NAMALWA (cell line): ENCODE measurements at places on chromosomes 13 and 19.

DNA sequence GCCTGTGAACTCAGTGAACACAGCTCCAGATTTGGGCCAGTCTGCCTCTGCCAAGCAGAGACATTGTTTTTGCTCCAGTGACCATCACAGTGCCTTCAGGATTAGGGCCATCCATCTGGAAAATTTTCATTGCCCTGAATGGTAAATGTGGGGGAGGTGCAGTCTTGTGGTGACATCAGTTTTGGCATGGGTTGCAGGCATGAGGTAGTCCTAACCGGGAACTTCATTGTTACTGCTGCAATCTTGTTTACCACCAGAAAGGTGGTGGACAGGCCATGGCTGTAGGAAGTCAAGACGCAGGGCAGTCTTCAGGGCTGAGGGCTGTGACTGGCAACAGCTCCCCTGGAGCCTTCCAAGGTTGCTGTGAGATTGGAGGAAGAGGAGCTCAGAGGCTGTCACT, 55.2 kb downstream of the SPATA13 start:
- no peak for DNase-seq

DNA sequence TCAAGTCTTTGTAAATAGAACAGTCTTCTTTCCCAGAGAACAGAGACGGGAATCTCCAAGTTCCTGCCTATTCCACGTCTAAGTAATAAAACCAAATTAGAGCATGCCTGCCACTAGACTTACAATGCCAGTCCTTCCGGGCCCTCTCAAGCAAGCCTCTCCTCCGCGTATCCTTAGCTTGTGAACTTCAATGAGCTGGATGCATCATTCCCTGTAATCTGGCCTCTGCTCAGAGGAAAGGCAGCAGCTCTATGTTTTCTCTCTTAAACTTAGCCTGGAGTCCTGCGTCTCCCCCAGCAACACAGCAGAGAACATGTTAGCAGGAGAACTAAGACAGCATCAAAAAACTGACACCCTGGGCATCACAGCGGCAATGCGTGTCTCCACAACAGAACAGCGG, 8.2 kb downstream of the NALCN start:
- DNase-seq: no peak

DNA sequence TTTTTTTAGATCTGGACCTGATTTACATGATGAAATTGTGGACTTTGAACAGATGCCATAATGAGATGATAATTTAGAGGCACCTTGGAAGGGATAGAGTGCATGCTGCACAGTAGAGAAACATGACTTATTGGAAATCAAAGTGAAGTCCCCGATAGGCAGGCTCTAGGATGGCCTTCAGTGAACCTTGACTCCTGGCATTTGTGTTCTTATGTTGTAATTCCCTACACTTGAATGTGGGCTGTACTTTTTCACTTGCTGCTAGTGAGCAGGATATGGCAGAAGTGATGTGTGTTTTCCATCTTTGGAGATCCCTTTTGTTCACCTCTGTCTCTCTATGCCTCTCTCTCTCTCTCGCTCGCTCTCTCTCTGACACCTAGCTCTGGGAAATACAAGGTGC, 1614.6 kb downstream of the PCDH9 start:
- no peak for DNase-seq

- no peak for DNase-seq
Observed at GRCh38 chr19:53140351-53140750, 7.6 kb upstream of the ZNF415 start.

DNA sequence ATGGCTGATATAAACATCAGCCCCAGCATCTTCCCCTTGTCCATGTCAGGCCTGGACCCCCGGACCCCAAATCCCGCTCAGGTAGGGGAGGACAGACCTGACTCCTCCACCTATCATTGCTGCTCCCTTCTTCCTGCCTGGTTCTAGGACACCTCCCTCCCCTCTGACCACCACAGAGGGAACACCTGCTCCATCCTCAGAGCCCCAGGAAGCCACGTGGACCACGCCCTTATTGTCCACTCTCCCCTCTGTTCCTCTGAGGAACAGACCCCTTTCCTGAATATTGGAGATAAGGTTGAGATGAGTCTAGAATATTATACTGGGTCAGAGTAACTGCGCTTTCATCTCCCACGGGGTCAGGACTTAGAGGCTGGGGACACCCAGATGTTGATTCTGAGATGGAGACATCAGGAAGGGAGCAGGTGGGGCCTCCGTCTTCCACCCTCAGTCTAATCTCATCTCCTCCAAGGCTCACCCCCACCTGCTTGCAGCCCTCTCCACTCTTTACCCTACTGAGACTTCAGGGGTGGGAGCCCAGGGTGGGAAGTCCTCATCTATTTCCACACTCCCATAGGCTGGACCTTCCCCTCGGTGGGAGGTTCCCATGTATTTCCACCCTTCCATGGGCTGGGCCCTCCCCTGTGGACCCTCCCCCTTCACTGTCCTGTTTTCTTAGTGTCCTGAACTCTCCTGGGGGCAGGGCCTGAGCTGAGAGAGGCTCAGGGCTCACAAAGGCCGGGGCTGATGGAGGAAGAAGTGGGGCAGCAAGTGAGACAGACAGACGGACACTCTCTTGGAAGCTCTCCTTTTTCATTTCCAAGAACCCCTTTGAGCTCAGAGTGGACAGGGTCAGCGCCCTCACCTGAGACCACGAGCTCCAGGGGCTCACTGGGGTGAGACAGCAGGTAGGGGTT, 2.7 kb downstream of the LILRA4 start:
- DNase-seq: no peak

DNA sequence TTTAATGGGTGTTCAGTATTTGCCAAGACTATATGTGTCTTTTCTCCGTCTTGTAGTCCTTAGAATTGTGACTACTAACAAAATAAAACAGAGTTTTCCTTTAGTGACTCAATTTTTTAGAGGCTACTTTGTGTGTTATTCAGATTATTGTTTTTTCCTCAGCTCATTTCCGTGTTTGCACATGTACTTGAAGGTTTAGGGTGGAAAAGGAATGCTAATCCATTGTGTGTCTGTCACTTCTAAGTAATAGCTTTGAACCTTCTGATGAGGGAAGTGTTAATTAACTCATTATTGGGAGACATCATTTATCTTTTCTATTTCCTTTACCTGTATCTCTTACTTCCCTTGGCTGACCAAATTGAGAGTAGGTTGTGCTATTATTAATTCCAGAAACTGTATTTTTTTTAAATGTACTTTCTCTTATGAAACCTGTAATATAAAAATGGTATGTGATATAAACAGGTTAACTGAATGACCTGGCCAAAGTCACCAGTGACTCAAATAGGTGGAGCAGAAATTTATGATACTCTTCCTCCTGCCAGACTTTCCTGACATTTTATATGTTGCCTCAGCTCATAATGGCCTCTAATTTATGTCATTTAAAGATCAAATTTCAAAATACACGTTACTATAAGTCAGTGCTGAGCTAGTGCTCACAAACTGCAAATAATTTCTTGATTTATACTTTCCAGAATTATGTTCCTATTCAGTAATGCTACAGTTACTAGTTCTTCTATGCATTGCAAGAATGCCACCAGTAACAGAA, 88.8 kb downstream of the LMO7 start:
- no peak for DNase-seq

GRCh38 chr19:31018936-31019335, 330.3 kb downstream of the TSHZ3 start:
- no peak for DNase-seq

- no peak for DNase-seq
Observed at GRCh38 chr13:50712456-50712855, 131.0 kb downstream of the DLEU7 start.

- no peak for DNase-seq
Observed at GRCh38 chr19:3073159-3073563, 10.9 kb upstream of the TLE5 start.

- DNase-seq: no peak
Observed at GRCh38 chr19:5605362-5605761, 17.2 kb downstream of the SAFB2 start.

DNA sequence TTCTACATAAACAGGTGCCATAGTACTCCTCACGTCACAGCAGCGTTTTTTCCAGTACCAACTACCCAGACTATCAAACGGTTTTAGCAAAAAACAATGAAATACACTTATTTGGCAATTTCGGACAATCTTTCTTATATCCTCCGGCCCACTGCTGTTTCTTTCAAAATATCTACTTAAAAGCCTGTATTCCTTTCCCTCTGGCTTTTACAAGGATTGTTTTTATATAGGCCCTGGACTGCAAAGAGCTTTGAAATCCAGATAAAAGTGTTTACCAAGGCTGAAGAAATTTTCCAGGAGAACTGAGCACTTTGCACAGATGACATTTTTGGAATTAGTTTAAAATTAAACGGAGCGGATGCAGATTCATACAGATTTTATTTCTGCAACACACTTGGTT, 255.9 kb upstream of the STARD13 start:
- DNase-seq: peak; percentile 12

DNA sequence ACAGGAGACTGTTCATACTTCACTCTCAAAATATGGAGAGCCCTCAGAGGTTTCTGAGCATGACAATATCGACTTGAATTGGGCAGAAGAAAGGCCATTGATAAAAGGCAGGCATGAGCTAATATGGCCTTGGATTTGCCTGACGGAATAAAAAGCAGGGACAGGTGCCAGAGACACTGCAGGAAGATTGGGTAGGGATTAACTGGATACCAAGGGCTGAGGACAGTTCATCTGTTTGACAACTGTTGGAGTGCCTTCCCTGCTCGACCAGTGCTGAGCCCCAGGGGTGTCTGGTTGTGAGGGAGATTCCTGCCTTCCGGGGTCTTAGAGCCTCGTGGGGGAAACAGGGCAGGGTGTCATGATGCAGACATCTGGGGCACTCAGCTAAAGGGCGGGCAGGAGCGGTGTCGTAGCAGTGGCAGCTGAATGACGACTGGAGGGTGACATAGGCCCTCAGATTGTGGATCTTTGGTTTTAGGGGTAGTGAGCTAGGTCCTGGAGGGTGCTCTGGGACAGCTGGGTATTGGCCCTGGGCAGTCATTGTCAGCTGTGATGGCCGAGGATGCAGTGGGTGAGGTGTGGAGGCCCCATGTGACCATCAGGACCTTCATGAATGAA, 12.3 kb downstream of the GATAD2A start:
- no peak for DNase-seq

DNA sequence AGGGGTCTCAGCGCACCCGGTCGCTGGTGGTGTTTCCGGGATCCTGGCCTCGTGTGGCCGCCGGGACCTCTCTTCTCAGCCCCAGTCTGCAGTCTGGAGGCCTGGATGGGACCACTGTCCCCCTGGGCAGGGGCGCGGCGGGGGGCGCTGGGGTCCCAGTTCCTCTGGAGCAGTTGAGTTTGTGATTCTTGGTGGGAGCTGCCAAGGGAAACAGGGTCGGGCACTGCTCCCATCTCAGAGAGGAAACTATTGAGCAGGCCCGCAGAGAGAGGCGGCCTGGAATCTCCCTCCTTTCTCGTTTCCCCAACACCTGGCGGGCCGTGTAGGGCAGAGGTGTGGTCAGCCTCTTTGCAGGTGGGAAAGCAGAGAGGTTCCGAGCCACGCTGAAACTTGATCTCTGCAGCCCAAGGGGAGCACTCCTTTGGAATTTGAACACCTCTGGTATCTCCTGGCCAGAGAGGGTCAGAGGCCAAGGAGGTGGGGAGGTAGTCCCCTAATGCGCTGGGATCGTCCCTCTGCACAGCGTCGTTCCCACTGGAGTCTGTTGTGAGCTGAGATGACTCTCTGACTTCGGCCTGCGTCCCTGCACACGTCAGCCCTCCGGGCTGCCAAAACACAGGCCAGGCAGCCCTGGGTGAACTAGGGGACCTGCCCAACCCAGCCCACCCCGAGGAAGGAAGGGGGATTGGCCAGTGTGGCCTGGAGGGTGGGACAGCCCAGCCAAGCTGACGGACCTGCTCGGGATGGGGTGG, 741 bp downstream of the PLEKHF1 start:
- no peak for DNase-seq

- peak; percentile 15 for DNase-seq
Observed at GRCh38 chr19:52473655-52474350, 20.4 kb downstream of the ZNF578 start.

DNA sequence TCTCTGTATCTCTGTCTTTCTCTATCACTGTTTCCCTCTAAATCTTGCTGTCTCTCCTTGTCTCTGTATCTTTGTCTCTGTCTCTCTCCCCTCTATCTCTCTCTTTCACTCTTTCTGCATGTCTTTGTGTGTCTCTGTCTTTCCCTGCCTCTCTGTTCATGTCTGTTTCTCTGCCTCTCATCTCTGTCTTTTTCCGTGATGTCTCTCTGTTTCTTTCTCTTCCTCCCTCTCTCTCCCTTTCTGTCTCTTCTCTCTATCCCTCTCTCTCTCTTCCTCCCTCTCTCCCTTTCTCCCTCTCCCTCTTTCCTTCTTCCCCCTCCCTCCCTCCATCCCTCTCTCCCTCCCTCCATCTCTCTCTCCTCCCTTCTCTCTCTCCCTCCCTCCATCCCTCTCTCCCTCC, 56.7 kb upstream of the NFIC start:
- DNase-seq: no peak

- DNase-seq: peak; percentile 51
Observed at GRCh38 chr19:892243-892893, 619 bp downstream of the MED16 start.

DNA sequence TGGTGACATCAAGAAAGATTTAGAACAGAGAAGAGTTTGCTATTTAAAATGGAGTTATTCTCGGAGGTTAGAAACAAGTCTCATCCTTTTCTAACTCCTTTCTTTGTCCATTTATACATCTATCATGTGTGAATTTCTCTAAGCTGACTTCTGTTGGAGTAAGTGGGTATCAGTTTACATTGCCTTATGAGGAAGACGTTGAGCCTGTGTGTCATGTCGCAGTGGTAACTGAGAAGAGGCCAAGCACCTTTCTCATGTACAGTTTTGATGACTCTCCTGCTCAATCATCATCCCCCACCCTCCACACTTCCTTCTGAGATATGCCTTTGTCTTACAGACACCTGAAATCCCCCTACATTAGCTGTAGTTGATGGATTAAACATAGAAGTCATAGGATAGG, 624.8 kb downstream of the LIG4 start:
- DNase-seq: no peak

- no peak for DNase-seq
Observed at GRCh38 chr13:51562011-51562671, 22.1 kb upstream of the WDFY2 start.

- no peak for DNase-seq
Observed at GRCh38 chr13:77896536-77896935, 22.1 kb downstream of the EDNRB start.

DNA sequence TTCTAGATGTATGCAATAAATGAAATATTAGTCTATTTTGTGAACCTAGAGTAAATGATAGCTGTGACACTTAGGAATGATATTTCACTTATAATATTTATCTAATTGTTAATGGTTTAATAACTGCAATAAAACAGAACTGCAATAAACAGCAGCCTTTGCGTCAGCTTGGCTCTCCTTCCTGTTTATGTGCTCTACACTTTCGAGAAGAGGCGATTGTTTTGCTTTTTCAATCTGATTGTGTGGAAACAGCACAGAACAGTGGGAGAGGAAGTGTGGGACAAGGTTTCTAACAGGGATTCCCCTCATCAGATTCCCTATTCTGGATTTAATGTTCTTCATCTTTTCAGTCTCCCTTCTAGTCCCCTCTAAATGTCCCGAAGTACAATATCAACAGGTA, 17.3 kb upstream of the TRPC4 start:
- no peak for DNase-seq

DNA sequence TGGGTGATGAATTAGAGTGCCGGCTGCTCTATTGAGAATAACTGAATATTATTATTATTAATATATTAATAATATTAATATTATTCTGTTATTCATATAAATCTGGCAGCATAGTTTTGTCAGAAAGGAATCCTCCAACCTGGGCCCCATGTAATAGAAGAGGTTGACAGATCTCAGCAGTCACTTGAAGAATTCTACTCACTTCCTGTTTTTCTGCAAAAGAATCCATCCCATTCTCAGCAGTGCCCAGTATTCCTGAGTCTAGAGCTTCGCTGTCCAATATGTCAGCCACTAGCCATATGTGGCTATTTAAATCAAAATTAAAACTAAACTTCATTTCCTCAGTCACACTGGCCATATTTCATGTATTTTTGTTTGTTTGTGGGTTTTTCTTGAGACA, 72.4 kb upstream of the USPL1 start:
- DNase-seq: no peak
